Prostate gland (tissue), 2 donors: ENCODE measurements at places on chromosomes 1 and 21. TPM values are rescaled to one million over a fixed set of nuclear protein-coding genes. Genes with fewer than 3 reads are reported as not detected.

The LRRC8C gene
- total RNA-seq, result 12.4 TPM

The RHBDL2 gene
- 3.5 TPM for total RNA-seq

The FAM131C gene
- total RNA-seq, result not detected

The C8B gene
- not detected for total RNA-seq

The BMP8B gene
- total RNA-seq, result 0.77 TPM
